ENCODE measurements at places on chromosomes 6 and 20.

- peak; percentile 78 for DNase-seq
Measured at GRCh38 chr6:159979136-159979874, 10.4 kb downstream of the IGF2R start.

DNA sequence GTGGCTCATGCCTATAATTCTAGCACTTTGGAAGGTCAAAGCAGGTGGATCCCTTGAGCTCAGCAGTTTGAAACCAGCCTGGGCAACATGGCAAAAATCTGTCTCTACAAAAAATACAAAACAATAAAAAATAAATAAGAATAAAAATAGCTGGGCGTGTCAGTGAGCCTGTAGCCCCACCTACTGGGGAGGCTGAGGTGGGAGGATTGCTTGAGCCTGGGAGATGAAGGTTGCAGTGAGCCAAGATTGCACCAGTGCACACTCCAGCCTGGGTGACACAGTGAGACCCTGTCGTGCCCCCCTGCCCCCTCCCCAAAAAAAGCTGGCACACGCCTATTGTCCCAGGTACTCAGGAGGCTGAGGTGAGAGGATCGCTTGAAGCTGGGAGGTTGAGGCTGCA is 35.1 kb upstream of the SRPK1 start:
- DNase-seq, result no peak

DNA sequence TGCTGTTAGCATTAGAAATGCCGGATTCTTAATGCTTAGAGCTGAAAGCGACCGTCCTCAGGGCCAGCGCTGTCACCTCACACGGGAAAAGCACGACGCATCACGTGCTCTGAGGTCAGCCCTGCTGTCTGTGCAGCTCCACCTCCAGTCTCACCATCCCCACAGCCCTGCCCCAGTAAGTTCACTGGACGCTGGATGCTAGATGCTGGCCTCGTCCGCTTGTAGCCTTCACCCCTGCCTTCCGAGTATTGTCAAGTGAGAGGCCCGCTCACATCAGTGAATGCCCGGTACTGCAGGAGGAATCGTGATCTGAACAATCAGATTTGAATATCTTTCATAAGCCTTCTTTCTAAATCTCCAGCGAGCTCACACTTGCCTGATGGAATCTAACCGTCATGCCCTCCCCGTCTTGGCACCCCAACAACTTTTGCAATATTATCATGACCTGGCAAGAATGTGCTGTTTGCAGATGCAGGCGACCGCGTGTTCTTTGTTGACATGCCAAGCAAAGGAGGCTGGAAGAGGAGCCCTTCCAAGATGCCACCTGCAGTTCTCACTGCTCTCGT is 64.9 kb downstream of the DLL1 start:
- no peak for DNase-seq

- no peak for DNase-seq
Measured at GRCh38 chr6:81950877-81951276, 198.4 kb upstream of the TENT5A start.

All from adrenal gland (tissue), 19 donors.